ENCODE measurements at places on chromosomes 4 and X. TPM values are rescaled to one million over a fixed set of nuclear protein-coding genes. Genes with fewer than 3 reads are reported as not detected.

Gene TSPAN7
- 26.2 TPM for polyA plus RNA-seq

Gene KDR
- polyA plus RNA-seq = 19.8 TPM

Gene PDGFRA
- polyA plus RNA-seq = 8.7 TPM

Gene GCNA
- 0.35 TPM for polyA plus RNA-seq

Gene GPR50
- not detected for polyA plus RNA-seq

DNA sequence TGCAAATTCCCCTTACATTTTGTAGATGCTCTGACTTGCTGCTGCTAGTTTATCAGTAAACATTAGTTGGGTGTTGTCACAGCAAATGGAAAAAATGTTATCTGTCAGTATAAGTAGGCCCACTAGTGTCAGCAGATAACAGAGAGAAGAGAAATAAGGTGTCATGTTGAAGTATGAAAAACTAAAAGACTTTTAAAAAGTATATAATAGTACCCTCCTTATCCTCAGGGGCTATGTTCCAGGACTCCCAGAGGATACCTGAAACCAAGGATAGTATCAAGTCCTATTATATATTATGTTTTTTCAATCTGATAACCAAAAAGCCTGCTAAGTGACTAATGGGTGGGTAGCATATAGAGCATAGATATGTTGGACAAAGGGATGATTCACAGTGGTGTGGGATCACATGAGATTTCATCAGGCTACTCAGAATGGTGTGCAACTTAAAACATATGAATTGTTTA is 11.6 kb upstream of the BMP2K start:
- H3K27ac ChIP-seq = no peak overlapping the region
- H3K36me3 ChIP-seq = no peaks in the 10 kb centered on the region
- no peak overlapping the region for H3K4me3 ChIP-seq
- no peaks in the 10 kb centered on the region for H3K27me3 ChIP-seq
- no peak for DNase-seq
- H3K4me1 ChIP-seq = no peaks in the 10 kb centered on the region

- H3K36me3 ChIP-seq = no peaks in the 10 kb centered on the region
- no peak for DNase-seq
- no peak overlapping the region for H3K27ac ChIP-seq
- H3K4me1 ChIP-seq = no peaks in the 10 kb centered on the region
- H3K27me3 ChIP-seq = no peaks in the 10 kb centered on the region
These were observed 114.2 kb downstream of the PPARGC1A start for GRCh38 chr4:23775694-23776093.

DNA sequence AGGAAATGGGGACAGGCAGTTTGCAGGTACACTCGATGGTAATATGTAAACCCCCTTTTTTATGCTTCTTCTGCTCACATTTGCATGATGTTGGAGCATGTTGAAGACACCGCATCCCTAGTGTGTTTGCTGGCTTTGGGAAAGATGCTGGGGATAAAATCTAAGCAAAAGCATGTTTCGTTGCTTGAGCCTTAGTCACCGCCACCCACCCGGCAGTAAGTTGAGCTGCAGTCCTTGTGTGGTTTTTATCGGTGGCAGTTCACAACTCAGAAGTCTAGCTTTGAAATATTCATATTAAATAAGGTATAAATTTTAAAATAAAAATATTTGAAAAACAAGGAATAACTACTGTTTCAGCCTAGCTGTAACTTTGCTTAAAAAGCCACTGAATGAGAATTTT is 21.7 kb upstream of the MND1 start:
- no peak overlapping the region for H3K4me3 ChIP-seq
- no peak overlapping the region for H3K27ac ChIP-seq

- H3K27me3 ChIP-seq = no peaks in the 10 kb centered on the region
- no peak for DNase-seq
- no peak overlapping the region for H3K4me3 ChIP-seq
- H3K36me3 ChIP-seq = no peaks in the 10 kb centered on the region
These were observed 66.7 kb upstream of the DHX15 start for GRCh38 chr4:24650849-24651640.

DNA sequence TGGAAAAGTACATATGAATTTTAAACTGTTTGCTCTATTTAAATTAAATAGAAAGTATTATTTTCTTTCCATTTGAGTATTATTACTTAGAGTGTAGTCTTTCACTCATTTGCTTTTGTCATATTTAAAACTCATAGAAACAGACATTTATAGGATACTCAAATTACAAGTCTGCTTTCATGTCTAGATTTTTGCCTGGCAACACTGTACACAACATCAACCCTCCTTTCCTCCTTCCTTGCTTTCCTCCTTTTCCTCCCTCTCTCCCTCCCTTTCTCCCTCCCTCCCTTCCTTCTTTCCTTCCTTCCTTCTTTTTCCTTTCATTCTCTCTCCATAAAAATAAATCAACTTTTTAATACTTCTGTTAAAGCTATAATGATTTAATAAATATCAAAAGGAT is 2361.2 kb downstream of the ARAP2 start:
- H3K27me3 ChIP-seq = no peaks in the 10 kb centered on the region
- no peak overlapping the region for H3K4me3 ChIP-seq
- DNase-seq = no peak
- H3K27ac ChIP-seq = no peak overlapping the region

GRCh38 chr4:124958847-124959246 is 246.3 kb upstream of the ANKRD50 start:
- no peak overlapping the region for H3K4me3 ChIP-seq
- no peaks in the 10 kb centered on the region for H3K36me3 ChIP-seq
- no peaks in the 10 kb centered on the region for H3K27me3 ChIP-seq
- H3K27ac ChIP-seq = no peak overlapping the region
- H3K4me1 ChIP-seq = no peaks in the 10 kb centered on the region

GRCh38 chrX:13836575-13836974 is 19.7 kb upstream of the GPM6B start:
- no peaks in the 10 kb centered on the region for H3K36me3 ChIP-seq
- H3K27ac ChIP-seq = no peak overlapping the region
- H3K4me3 ChIP-seq = no peak overlapping the region
- H3K4me1 ChIP-seq = no peaks in the 10 kb centered on the region
- no peak for DNase-seq

GRCh38 chr4:70958681-70959080 is 34.8 kb upstream of the DCK start:
- no peak for DNase-seq
- no peaks in the 10 kb centered on the region for H3K27me3 ChIP-seq
- no peaks in the 10 kb centered on the region for H3K36me3 ChIP-seq
- no peak overlapping the region for H3K27ac ChIP-seq
- H3K4me1 ChIP-seq = no peaks in the 10 kb centered on the region

DNA sequence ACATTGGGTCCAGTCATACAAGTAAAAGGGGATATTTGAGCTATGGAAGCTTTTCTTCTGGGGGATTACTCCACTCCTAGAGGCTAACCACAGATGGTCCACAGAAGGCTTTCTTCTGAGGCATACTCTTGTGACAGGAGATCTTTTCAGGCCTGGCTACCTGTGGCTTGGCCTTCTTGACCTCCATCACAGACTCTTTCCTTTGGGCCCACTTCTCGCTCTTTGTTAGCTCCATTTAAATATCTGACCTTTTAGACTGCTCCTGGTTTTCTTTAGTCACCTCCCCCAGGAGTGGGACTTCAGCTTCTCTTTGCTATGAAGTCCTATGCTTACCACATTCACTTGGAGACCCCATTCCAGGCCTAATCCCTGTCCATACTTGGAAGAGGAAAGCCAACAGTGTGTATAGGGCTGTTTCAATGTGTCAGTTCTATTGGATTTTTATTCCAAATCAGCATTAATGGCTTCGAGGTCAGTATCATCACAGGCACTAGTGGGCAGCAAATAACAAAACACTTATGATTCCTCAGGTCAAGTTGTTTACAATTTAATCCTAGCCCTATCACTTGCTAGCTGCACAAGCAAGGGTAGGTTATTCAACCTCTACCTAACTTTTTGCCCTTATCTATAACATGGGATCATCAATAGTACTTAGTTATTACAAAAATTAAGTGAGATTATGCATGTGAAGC is 26.3 kb downstream of the GPC3 start:
- no peak overlapping the region for H3K4me3 ChIP-seq
- DNase-seq = no peak
- H3K4me1 ChIP-seq = no peaks in the 10 kb centered on the region
- no peaks in the 10 kb centered on the region for H3K27me3 ChIP-seq
- no peaks in the 10 kb centered on the region for H3K36me3 ChIP-seq

DNA sequence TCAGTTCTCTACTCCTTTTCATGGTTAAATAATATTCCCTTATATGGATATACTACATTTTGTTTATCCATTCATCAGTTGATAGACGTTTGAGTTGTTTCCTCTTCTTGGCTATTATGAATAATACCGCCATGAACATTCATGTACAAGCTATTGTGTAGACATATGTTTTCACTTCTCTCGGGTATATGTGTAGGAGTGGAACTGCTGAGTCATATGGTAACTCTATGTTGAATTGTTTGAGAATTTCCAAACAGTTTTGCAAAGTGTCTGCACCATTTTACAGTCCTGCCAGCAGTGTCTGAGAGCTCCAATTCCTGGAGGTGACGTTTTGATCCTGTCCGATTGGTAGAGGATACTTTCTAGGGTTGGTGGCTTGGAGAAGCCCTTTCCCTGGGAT is 23.6 kb downstream of the PLAC1 start:
- H3K36me3 ChIP-seq = no peaks in the 10 kb centered on the region
- H3K27ac ChIP-seq = no peak overlapping the region
- H3K4me1 ChIP-seq = no peaks in the 10 kb centered on the region
- no peaks in the 10 kb centered on the region for H3K27me3 ChIP-seq

DNA sequence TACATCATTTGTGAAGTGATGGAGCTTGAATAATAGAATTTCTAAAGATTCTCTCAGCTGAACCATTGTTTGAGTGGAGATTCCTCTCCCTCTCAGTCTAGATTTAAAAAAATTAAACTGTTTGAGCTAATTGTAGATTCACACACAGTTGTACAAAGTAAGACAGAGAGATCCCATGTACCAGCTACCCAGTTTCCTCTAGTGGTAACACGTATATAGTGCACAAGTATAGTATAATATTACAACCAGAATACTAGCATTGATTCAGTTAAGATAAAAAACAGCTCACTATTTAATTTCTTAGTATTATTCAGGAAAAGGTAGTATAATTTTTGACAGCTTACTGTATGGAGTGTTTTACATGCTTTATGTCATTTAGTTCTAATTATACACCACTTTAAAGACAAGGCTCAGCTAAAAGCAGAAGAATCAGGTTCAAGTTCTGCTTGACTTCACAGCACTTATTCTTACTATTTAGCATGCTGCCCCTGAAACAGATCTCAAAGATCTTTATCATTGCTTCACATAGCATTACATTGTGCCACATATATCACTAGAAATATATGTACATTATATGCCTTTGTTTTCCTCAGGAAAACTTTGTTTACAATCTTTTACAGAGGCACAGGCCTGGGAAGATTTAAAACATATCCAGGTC is 136.1 kb downstream of the SNCA start:
- no peaks in the 10 kb centered on the region for H3K36me3 ChIP-seq
- H3K27me3 ChIP-seq = no peaks in the 10 kb centered on the region
- H3K27ac ChIP-seq = no peak overlapping the region

DNA sequence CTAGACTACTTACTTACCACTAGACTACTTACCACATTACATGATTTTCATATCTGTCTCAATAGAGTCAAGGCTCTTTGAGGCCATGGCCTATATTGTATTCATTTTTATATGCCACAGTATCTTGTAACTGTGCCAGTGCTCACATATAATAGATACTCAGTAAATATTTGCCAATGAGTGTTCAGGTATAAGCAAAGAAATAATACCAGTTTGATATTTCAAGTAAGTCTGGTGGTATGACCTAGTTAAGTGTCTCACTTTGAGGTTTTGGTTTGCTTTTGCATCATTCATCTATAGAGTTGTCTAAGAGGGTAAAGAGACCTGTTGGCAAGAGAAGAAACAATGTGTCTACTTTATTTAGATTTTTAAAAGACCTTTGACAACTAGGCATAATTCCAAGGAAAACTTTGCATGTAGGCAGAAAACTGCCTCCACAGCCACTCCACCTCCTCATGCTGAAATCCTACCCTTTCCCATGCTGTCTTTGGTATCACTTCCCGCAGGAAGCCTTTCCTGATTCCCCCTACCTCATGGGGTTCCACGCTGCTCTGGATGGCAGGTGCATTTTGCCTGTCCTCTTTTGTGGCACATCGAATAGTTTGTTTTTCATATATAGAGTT is 91.3 kb upstream of the KLHL13 start:
- H3K27me3 ChIP-seq = no peaks in the 10 kb centered on the region
- no peak overlapping the region for H3K27ac ChIP-seq
- DNase-seq = no peak

DNA sequence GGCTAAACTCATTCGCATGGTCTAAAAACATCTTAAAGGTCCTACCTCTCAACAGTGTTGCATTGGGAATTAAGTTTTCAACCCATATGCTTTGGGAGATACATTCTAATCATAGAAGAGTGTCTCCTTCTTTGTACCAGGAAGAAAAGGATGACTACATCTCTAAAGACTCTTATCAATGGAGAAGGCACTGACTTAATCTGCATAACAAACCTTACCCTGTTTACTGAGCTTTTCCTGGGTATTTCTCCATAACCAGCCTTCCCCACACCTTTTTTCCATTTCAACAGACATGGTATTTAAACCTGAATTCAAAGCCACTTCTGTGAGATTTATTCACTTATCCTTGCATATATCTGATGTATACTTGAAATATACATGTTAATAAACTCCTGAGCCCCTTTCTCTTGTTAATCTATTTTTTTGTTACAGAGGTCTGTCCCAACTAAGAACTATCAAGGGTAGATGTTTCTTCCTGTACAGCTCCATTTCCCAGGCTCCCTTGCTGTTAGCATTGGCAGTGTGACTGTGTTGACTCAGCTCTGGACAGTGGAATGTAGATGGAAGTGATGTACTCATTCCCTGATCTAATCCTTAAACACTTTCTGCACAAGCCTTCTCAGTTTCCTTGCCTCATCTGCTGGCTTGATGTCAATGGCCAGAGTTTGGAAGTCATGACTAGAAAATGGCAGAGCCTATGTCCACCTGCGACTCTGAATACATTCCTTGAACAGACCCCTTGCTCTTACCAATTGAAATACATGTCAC is 148.9 kb upstream of the CPEB2 start:
- H3K4me1 ChIP-seq = no peaks in the 10 kb centered on the region
- no peaks in the 10 kb centered on the region for H3K27me3 ChIP-seq
- H3K27ac ChIP-seq = no peak overlapping the region

- H3K4me3 ChIP-seq = no peak overlapping the region
- H3K36me3 ChIP-seq = no peaks in the 10 kb centered on the region
- H3K4me1 ChIP-seq = no peaks in the 10 kb centered on the region
- DNase-seq = no peak
These were observed 43.3 kb upstream of the STAG2 start for GRCh38 chrX:123918106-123918721.

GRCh38 chrX:124023838-124024238 is 62.3 kb downstream of the STAG2 start:
- H3K36me3 ChIP-seq = no peaks in the 10 kb centered on the region
- H3K27me3 ChIP-seq = no peaks in the 10 kb centered on the region
- H3K4me3 ChIP-seq = no peak overlapping the region
- H3K4me1 ChIP-seq = no peaks in the 10 kb centered on the region

All from liver (tissue), 10 donors.